Ascending aorta (tissue), 2 donors: ENCODE measurements at places on chromosomes 1 and 21. TPM values are rescaled to one million over a fixed set of nuclear protein-coding genes. Genes with fewer than 3 reads are reported as not detected.

- H3K27ac ChIP-seq = no peak overlapping the region
- peaks cover 33% of the 10 kb centered on the region for H3K36me3 ChIP-seq
- no peaks in the 10 kb centered on the region for H3K27me3 ChIP-seq
Measured at GRCh38 chr1:209855006-209855405, 27.2 kb downstream of the UTP25 start.

ATP1A4 gene
- not detected for total RNA-seq

DNA sequence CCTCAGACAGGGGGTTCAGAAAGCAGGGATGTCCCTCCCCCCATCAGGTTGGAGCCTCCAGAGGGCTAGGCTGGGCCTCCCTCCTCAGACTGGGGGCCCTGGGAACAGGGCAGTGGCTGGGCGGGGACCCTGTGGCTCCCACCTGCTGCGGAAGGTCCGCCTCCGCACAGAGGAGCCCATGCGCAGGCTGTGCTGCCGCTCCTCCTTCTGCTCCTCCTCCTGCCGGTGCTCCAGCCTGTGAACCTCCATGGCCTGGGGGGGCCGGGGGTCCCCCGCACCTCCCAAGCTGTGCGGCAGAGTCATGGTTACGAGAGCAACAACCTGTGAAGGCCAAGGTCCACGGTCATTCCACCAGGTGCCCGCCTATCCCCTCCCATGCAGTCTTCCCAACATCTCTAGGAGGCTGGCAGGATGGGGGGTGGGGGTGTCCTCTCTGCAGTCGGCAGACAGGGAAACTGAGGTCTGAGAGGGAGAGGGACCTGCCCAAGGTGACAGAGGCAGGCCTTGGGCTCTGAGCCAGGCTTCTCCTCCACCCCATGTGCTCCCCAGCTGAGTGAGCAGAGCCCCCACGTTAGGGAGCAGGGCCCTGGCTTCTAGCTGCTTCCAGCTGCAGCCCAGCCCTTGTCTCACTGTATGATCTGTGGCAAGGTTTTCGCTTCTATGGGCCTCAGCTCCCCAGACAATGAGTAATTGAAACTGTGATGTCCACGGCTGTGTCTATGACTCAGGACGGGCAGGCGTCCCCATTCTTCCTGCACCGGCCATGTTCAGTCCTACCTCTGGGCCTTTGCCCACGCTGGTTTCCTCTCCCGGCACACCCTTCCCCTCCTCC, 3.4 kb downstream of the MYOM3 start:
- H3K27ac ChIP-seq = peak overlapping the region; percentile 53
- H3K4me3 ChIP-seq = no peak overlapping the region
- DNase-seq = no peak
- no peaks in the 10 kb centered on the region for H3K36me3 ChIP-seq
- H3K27me3 ChIP-seq = no peaks in the 10 kb centered on the region
- peaks cover 22% of the 10 kb centered on the region for H3K4me1 ChIP-seq

- peaks cover 4% of the 10 kb centered on the region for H3K36me3 ChIP-seq
- DNase-seq = no peak
- no peak overlapping the region for H3K4me3 ChIP-seq
- H3K27me3 ChIP-seq = no peaks in the 10 kb centered on the region
- peaks cover 7% of the 10 kb centered on the region for H3K4me1 ChIP-seq
Measured at GRCh38 chr1:94886361-94886760, 40.5 kb downstream of the CNN3 start.

PHACTR4 gene
- 33.0 TPM for total RNA-seq

- no peak overlapping the region for H3K27ac ChIP-seq
- H3K36me3 ChIP-seq = no peaks in the 10 kb centered on the region
- H3K27me3 ChIP-seq = no peaks in the 10 kb centered on the region
- H3K4me1 ChIP-seq = no peaks in the 10 kb centered on the region
- no peak overlapping the region for H3K4me3 ChIP-seq
Measured at GRCh38 chr1:55894521-55894920, 679.4 kb upstream of the USP24 start.

DNA sequence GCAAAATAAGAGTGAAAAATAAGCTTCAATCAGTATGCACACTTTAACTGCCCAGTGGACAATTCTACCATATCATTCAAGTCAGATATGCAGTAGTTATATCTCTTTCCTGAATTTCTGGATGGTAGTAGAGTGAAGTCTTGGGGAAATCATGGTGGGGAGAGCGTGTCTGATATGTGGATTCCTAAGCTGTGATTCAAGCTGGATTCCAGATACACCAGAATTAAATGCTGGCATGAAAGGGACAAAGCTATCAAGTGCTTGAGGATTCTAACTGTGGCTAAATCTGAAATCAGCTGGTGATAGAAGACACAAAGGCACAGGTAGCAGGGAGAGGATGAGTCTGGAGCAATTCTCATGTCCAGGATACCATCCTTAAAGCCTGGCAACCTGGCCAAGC, 323.5 kb downstream of the DUSP10 start:
- no peak overlapping the region for H3K27ac ChIP-seq
- no peaks in the 10 kb centered on the region for H3K36me3 ChIP-seq
- DNase-seq = no peak
- H3K27me3 ChIP-seq = no peaks in the 10 kb centered on the region
- H3K4me3 ChIP-seq = no peak overlapping the region
